ENCODE measurements at places on chromosomes 7 and 10. TPM values are rescaled to one million over a fixed set of nuclear protein-coding genes. Genes with fewer than 3 reads are reported as not detected.

The CDHR1 gene
- total RNA-seq: 0.24 TPM

The PROSER2 gene
- 18.0 TPM for total RNA-seq

DNA sequence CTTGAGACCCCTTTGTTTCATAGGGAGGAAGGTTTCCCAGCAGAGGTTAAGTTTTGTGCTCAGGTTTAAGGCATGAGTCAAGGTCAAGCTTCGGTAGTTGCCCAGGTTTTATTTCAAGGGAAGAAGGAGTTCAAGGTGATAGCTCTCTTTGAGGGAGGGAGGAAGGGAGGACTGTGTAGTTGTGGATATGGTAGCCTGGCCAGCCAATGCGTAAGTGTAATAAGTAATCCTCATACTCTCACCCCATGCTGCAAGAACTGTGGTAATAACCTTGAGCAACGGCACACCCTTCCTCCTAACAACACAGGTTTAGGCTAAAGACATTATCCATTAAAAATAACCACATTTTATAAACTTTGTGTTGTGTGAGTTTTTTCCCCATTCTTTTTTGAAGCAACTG, 478.9 kb downstream of the KCNMA1 start:
- DNase-seq: no peak

GRCh38 chr10:90775351-90776028, 82.3 kb downstream of the HTR7 start:
- no peak for DNase-seq

DNA sequence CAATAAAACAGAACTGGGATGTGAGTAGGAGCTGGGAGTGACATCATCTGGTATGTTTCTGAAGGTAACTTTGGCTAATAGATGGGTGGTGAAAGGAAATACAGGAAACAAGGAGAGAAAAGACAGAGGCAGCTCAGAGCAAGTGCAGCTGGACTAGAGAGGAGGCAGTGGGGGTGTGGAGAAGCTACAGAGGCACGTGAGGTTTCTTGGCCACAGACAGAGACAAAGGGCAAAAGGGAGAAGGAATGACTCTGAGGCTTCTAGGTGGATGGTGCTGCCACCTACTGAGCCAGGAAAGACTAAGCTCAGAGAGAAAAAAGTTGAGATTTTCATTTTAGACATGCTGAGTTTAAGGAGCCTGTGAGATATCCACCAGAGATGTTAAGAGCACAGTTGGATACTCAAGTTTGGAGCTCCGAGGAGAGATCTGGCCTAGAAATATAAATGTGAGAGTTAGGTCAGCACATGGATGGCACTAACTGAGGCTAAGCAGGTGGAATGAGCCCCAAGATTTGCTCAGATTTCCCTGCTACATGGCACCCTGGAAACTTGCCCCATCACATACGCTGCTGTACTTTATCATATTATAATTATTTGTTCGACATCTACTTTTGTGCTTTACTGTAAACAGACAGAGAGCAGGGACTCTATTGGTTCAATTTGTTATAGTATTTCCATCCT, 293.0 kb upstream of the IMMP2L start:
- DNase-seq: no peak

- DNase-seq: no peak
Observed at GRCh38 chr7:112833082-112833481, 42.9 kb upstream of the TMEM168 start.

GRCh38 chr7:24963218-24963617, 16.8 kb downstream of the OSBPL3 start:
- DNase-seq: peak; percentile 62

All from lower lobe of right lung (tissue), 2 donors.